ENCODE measurements at places on chromosomes 2 and 18.

DNA sequence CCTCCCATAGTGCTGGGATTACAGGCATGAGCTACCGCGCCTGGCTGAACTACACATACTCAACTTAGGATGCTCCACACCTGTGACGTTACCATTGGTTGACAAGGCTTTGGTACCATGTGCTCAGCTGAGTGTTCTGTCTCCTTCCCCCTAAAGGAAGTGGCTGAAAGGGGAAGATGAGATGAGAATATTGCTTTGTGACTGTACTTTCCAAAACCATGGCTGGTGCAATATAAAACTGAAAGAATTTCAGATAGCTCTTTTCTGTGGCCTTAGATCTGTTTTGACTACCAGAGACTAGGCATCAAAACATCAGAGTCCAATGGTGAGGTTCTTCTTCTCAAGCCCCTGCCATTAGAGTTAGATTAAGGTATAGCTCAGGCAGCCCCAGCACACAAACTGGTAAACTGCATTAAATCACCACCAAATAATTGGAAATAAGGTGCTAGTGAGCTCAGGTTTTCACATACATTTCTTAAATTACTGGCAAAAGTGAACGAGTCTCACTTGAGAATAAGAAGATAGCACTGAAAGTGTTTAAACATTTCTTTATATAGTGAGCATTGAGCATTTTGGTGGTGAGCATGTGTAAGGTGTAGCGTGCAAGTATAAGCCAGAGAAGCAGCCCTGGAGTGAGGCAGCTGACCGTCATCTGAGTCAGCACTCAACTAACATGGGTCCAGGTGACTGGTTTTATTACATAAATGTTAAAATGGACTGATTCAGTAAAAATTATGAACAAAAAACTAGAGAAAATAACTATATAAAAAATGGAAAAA lies 113.5 kb upstream of the FZD5 start:
- DNase-seq: no peak

DNA sequence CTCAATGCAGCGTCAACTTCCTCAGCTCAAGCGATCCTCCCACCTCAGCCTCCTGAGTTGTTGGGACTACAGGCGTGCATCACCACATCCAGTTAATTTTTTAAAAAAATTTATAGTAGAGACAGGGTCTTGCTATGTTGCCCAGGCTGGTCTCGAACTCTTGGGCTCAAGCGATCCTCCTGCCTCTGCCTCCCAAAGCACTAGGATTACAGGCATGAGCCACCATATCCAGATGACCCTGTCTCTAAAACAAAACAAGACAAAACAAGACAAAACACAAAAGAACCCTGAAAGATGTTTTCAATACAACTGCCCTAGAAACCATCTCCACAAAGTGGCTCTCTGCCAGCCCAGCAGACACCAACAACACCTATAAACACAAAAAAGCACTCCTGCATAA lies 31.4 kb downstream of the ANKRD29 start:
- DNase-seq: no peak

- DNase-seq: no peak
Observed at GRCh38 chr18:77119851-77120491, 12.6 kb downstream of the MBP start.

GRCh38 chr2:37300146-37300545 lies 24.5 kb downstream of the PRKD3 start:
- DNase-seq: no peak

GRCh38 chr18:58596265-58596681 lies 32.6 kb downstream of the ALPK2 start:
- no peak for DNase-seq

- DNase-seq: no peak
Observed at GRCh38 chr2:241490825-241491506, 17.4 kb downstream of the STK25 start.

DNA sequence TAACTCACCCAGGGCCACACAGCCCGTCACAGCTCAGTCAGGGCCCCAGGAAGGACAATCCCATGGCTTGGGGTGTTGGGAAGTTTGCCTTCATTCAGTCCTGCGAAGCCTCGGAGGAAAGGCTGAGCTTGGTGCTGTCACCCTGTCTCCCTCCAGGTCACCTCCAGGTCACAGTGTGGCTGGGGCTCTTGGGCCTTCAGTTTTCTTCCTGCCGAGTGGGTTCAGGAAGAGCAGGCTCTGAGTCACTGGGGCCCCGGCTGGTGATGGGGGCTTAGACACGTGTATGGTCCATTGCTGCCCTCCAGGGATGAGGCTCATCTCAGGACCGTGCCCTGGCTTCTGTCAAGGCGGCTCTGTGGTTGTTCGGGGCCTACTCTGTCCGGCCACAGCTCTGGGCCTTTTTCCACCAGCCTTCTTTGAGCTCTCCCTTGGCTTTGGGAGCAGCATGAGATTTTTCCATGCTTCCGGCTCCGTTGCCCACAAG lies 118.6 kb downstream of the INHBB start:
- no peak for DNase-seq

- no peak for DNase-seq
Observed at GRCh38 chr2:62431512-62431911, 74.5 kb downstream of the TMEM17 start.

GRCh38 chr2:30366199-30366691 lies 80.8 kb upstream of the LCLAT1 start:
- DNase-seq: peak; percentile 21

DNA sequence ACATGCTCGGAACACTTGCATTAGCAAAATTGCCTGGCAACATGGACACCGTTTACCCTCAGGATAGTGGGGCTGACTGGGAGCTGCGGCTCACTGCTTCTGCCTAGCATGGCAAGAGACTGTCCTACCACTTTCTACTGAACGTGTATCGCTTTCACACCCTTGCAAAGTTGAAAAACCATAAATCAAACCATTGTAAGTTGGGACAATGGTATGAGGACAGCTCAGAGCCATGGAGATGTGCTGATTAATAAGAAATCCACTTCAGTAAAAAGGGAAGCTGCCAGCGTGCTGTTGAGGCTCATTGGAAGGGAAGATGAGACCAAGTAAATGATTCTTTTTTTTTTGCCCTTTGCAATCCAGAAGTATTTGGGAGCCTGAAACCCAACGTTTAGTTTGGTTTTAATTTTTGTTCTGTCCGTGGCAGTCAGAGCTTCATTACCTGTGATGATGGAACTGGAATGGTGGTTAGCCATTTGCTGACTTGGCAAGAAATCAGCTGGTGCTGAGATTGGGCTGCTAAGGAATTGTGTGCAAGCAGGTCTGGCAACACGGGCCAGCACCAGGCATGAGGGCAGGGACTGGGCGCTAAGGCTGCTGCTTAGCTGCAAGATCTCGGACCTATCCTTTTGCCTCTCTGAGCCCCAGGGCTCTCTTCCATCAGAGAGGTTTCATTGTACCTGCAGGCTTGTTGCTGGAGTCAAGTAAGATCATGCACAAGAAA lies 75.5 kb upstream of the HS6ST1 start:
- DNase-seq: no peak

DNA sequence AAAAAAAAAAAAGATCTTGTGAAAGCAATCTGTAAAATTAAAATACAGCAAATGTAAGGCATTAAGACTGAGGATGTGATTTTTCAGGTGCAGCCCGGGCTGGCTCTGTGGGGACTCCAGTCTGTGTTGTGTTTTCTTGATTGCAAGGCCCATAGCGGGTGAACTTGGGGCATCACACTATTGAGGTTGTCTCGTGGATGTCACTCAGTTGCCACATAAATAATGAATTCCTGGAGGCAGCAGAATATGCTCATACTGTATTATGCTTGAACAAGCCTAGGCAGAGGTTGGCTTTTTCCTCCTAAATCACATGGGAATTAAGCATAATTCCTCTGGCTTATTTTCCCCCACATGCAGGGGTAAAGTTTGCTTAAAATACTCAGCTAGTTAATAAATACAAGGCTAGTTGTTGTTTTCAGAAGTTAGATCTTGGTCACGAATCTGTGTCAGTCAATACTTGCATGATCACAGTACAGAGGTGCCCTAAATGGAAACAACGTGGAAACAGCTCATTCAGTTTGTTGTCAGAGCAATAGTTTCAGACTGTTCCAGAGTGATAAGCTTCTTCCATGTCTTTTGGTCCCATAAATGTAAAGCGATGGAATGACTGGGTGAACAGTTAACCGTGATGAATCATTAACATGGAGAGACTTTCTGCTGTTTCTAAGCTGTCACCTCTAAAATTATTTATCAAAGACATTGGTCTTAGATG lies 16.4 kb downstream of the GEMIN6 start:
- DNase-seq: no peak

GRCh38 chr2:236582968-236583367 lies 13.3 kb downstream of the ACKR3 start:
- no peak for DNase-seq

- peak; percentile 91 for DNase-seq
Observed at GRCh38 chr2:201466050-201466675, 14.6 kb downstream of the STRADB start.

GRCh38 chr18:36441426-36442240 lies 144.1 kb downstream of the FHOD3 start:
- peak; percentile 36 for DNase-seq

GRCh38 chr18:41266616-41267015 lies 688.4 kb upstream of the PIK3C3 start:
- peak; percentile 87 for DNase-seq
